GM23248 (cell line): ENCODE measurements at places on chromosomes 6 and 20.

- H3K4me3 ChIP-seq, result no peak overlapping the region
- no peak overlapping the region for H3K27ac ChIP-seq
- H3K4me1 ChIP-seq, result no peaks in the 10 kb centered on the region
- no peaks in the 10 kb centered on the region for H3K27me3 ChIP-seq
- no peak for DNase-seq
Measured at GRCh38 chr20:35502352-35502751, 27.1 kb downstream of the C20orf173 start.

- no peak overlapping the region for H3K27ac ChIP-seq
- no peak overlapping the region for H3K4me3 ChIP-seq
- H3K27me3 ChIP-seq, result no peaks in the 10 kb centered on the region
- H3K36me3 ChIP-seq, result no peaks in the 10 kb centered on the region
- no peaks in the 10 kb centered on the region for H3K4me1 ChIP-seq
- no peak for DNase-seq
Measured at GRCh38 chr20:20443504-20443903, 75.6 kb downstream of the INSM1 start.

DNA sequence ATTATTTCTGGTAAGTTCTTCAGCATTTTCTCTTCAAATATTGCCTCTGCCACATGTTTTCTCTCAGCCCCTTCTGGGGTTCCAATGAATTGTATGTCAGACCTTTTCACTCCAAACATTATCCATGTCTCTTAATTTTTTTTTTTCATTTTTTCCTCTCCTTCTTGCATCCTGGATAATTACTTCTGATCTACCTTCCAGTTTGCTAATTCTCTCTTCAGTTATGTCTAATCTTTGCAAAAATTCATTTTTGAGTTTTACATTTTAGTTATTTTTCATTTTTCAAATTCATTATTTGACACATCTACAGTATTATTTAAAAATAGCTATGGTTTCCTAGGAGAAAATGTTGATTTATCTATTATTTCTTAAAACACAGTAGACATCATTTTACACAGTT is 271.7 kb downstream of the TFAP2B start:
- no peaks in the 10 kb centered on the region for H3K36me3 ChIP-seq
- no peak overlapping the region for H3K4me3 ChIP-seq
- no peaks in the 10 kb centered on the region for H3K27me3 ChIP-seq
- no peaks in the 10 kb centered on the region for H3K4me1 ChIP-seq
- no peak for DNase-seq
- no peak overlapping the region for H3K27ac ChIP-seq

DNA sequence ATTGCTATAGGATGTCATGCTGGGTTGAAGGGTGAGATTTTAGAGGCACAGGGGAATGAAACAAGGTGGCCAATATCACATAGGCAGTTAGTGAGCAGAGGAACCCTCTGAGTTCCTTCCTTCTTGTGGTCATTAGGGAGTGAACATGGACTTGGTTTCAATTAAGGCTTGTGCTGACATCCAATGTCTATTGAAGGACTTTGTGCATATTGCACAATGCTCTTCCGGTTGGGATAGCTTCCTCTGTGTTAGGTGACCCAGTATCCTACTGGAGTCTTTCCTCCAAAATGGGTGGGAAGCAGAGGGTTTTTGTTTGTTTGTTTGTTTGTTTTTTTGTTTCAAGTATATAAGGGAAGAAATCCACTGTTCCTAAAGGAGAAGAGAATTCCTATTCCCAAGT is 98.5 kb downstream of the HDGFL1 start:
- DNase-seq, result no peak
- no peaks in the 10 kb centered on the region for H3K36me3 ChIP-seq
- H3K4me1 ChIP-seq, result no peaks in the 10 kb centered on the region
- no peak overlapping the region for H3K27ac ChIP-seq
- no peak overlapping the region for H3K4me3 ChIP-seq

DNA sequence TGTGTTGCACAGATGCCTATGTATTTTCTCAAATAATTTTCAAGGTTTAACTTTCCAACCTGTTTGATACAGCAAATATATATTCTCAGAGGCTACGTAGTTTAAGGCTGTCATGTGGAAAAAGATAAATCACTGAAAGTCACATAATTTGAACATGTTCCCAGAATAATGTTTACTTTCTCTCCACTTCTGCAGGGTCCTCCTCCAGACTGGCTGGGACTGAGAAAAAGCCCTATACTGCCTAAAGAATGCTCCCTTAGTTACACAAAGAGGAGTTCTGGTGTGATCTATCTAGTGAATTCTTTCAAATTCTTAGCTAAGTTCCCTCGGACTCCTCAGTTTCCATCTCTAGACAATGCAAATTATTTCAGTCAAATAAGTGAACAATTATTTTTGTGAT is 411.0 kb downstream of the C6orf118 start:
- no peak overlapping the region for H3K27ac ChIP-seq
- H3K36me3 ChIP-seq, result no peaks in the 10 kb centered on the region
- H3K4me1 ChIP-seq, result no peaks in the 10 kb centered on the region
- no peak overlapping the region for H3K4me3 ChIP-seq
- no peaks in the 10 kb centered on the region for H3K27me3 ChIP-seq

- no peak overlapping the region for H3K4me3 ChIP-seq
- H3K4me1 ChIP-seq, result no peaks in the 10 kb centered on the region
- no peaks in the 10 kb centered on the region for H3K27me3 ChIP-seq
- no peaks in the 10 kb centered on the region for H3K36me3 ChIP-seq
- no peak overlapping the region for H3K27ac ChIP-seq
Measured at GRCh38 chr20:39534846-39535245, 572.7 kb downstream of the DHX35 start.

DNA sequence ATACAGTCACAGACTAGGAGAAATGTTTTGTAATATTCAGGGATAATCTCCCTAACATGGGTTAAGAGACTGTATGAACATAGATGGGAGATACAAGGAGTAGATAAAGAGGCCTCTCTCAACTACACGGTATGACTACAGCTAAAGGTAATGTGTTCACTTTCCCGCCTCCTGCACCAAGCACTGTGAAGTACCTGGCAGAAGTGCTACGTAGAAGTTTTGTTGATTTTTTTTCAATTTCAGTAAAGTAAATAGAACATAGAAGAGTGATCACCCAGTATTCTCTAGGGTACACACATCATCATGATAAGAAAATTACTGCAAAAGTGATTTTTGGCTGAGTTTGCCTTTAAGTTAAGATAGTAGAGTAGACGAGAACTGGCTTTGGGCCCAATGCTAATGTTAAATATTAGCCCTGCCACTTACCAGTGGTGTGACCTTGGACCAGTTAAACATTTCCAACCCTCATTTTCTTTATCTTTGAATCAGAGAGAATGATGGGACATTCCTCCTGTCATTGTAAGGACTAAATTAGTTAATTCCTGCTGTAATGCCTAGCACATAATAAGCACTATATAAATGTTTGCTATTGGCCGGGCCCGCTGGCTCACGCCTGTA is 183.6 kb downstream of the COL9A1 start:
- no peak overlapping the region for H3K27ac ChIP-seq
- H3K36me3 ChIP-seq, result no peaks in the 10 kb centered on the region

- H3K36me3 ChIP-seq, result no peaks in the 10 kb centered on the region
- H3K4me1 ChIP-seq, result peaks cover 9% of the 10 kb centered on the region
- H3K27me3 ChIP-seq, result no peaks in the 10 kb centered on the region
- no peak overlapping the region for H3K27ac ChIP-seq
- no peak overlapping the region for H3K4me3 ChIP-seq
- DNase-seq, result no peak
Measured at GRCh38 chr20:38262931-38263330, 2.4 kb upstream of the KIAA1755 start.

GRCh38 chr6:103885446-103885845 is 974.3 kb downstream of the HACE1 start:
- DNase-seq, result no peak
- H3K4me3 ChIP-seq, result no peak overlapping the region
- H3K36me3 ChIP-seq, result no peaks in the 10 kb centered on the region
- H3K27me3 ChIP-seq, result no peaks in the 10 kb centered on the region
- H3K4me1 ChIP-seq, result no peaks in the 10 kb centered on the region
- H3K27ac ChIP-seq, result no peak overlapping the region
